ENCODE measurements at places on chromosomes 11 and 22. TPM values are rescaled to one million over a fixed set of nuclear protein-coding genes. Genes with fewer than 3 reads are reported as not detected.

CD248 gene
- total RNA-seq = 28.5 TPM

F2 gene
- not detected for total RNA-seq

TMEM126B gene
- total RNA-seq = 38.7 TPM

MRGPRX4 gene
- not detected for total RNA-seq

KLHL35 gene
- 0.49 TPM for total RNA-seq

PRMT3 gene
- total RNA-seq = 12.7 TPM

SMTNL1 gene
- not detected for total RNA-seq

SCGB1A1 gene
- not detected for total RNA-seq

CRYBB2 gene
- total RNA-seq = not detected

TMEM179B gene
- 62.2 TPM for total RNA-seq

SYNGR1 gene
- 1.7 TPM for total RNA-seq

SPON1 gene
- 64.2 TPM for total RNA-seq

GUCY1A2 gene
- 4.0 TPM for total RNA-seq

OR6T1 gene
- not detected for total RNA-seq

OR8D4 gene
- 0.87 TPM for total RNA-seq
